ENCODE measurements at places on chromosomes 5 and 9.

GRCh38 chr5:91243852-91244251, 139.3 kb downstream of the ARRDC3 start:
- DNase-seq, result no peak

DNA sequence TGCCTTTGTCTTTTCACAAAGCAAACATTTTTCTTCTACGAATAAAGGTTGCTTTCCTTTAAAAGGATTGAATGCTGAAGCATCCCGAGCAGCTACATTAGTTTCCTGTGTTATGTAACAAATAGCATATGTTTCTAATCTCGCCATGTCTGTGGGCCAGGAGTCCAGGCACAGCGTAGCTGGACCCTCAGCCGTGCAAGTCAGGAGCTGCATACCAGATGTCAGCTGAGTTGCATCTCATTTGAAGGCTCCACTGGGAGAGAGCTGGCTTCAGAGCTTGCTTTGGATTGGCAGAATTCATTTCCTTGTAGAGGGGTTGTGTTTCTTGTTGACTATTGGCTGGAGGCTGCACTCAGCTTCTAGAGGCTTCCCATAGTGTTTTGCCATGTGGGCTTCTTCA, 16.0 kb upstream of the GOLPH3 start:
- no peak for DNase-seq

GRCh38 chr9:130743656-130744055, 50.1 kb downstream of the EXOSC2 start:
- DNase-seq, result no peak

- no peak for DNase-seq
These were observed 41.5 kb downstream of the SVEP1 start for GRCh38 chr9:110537841-110538646.

GRCh38 chr5:76385540-76385939, 17.5 kb upstream of the IQGAP2 start:
- no peak for DNase-seq

DNA sequence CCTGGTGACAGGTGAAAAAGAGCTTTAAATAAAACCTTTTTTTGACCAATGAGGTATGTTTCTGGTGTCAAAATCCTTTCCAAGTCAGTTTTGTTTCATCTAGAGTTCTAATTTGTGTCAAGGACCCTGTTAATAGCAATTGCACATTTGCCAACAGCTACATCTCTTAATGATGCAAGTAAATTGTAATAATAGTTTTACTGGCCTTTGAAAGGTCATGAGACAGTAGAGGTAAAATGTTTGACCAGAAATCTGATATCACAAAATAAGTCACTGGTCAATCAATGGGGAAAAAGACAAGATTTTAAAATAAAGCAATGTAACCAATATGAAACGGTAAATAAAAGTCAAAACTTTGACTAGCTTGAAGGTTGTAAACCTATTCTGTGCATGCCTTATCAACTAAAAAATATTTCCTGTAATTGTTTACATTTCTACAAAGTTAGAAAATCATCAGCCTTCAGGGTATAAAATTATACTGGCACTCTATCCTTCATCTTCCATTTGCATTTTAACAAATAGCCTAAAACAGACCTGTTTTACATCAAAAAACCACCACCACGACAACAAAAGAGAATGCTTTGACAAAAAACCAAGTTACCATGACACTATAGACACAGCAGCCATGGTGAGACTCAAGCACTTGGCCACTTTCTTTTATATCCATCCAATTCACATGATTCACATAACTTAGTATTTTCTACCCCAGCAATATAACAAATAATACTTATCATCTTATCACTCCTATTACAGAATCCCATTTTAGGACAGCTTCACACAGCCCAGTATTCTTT, 3.0 kb downstream of the NADK2 start:
- no peak for DNase-seq
